ENCODE measurements at places on chromosomes 3 and 15.
A peak's percentile ranks its signal among the peaks of the same experiment; 100 is the strongest.

- peak; percentile 99 for DNase-seq
Measured at GRCh38 chr3:42130329-42131070, 39.3 kb downstream of the TRAK1 start.

DNA sequence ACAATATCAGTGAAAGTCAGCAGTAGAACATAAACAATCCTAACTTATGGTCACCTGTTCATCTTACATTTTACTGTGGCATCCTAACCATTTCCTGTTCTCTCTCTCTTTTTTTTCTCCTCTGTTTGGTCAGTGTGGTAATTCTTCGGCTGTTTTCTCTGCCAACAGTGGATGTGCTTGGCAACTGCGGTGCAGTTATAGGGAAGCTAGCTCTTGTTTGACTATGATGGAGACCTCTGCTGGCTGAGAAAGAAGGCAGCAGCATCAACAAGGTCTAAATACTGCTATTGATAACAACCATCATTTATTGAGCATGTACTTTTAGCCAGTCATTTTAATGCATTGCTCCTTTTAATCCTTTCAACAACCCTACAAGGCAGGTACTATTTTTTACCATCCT lies 723 bp upstream of the DRD3 start:
- DNase-seq: peak; percentile 18

DNA sequence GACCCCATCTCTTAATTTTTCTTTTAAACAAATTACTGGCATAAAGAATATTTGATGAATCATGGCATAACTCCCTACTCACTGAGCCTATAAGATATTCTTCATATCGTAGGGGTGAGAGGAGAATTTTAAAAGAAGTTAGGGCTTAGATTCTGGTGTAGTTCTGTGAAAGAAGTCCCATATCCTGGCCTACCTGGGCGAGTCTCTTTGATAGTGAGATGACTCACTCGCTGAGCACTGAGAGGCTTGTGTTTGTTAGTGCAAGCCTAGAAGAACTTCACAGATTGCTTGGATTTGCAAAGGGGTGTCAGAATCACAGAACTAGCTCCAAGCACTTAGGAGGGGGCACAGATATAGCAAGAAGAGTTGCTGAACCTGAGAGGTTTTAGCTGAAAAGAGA lies 133.8 kb upstream of the TMC3 start:
- DNase-seq: no peak

DNA sequence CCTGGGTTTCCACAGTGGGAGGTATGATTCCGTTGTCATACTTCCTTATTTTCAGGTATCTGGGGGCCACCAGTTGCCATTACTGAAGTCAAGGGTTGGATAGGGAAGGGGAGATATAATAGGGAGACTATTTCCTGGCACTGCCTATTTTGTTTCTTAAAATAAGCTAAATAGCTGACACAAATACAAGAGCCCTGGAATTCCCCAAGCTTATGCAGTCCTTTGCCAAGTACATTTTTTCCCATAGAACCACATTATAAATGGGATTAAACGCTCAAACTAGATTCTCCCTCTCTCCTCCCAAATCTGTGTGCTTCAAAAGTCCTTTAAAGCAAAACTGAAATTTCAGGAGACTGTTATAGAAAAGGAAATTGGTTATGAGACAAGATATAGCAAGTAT lies 68.7 kb downstream of the AP4E1 start:
- DNase-seq: no peak

- DNase-seq: peak; percentile 63
Measured at GRCh38 chr3:155704771-155705559, 39.9 kb downstream of the PLCH1 start.

DNA sequence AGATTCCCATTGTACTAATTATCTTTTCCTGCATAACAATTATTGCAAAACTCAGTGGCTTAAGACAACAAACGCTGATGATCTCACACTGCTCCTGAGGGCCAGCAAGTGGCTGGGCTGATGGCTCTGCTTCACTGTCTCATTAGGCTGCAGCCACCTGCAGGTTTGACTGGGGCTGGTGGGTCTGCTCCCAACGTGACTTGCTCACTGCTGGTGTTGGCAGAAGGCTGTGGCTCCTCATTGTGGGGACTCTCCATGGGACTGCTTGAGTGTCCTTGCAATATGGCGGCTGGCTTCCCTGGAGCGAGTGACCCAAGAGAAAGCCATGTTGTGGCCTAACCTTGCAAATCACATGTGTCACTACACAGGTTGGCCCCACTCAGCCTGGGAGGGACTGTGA lies 71.1 kb downstream of the PLXNA1 start:
- DNase-seq: no peak

DNA sequence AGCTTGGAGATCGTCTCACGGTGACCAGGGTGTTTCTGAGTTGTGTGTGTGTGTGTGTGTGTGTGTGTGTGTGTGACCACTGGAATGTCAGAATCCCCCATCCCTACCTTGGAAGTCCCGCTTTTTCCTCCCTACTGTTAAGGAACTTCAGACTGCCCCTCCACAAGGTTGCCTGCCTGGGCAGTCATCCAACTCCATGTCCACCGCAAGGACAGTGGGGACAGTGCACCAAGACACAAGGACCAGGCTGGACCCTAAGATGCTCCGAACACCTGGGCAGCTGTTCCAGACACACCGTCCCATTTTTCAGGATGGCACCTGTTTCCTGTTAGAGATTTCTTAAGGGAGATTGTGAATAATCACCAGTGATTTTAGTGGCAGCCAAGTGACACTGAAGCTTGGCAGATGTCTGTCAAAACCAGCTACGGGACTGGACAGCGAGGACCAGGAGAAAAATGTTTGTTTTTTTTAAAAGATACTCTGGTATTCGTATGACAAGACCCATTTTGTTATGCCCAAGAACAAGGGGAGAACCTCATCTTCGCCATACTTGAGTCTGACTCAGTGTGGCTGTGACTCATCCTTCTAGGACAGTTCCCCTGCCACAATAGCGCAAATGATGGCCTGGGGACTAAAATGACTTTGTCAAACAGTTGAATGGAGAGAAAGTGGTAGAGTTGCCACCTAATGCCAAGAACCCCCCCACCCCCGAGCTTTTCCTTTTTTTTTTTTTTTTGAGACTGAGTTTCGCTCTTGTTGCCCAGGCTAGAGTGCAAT lies 15.5 kb downstream of the PAQR9 start:
- no peak for DNase-seq

DNA sequence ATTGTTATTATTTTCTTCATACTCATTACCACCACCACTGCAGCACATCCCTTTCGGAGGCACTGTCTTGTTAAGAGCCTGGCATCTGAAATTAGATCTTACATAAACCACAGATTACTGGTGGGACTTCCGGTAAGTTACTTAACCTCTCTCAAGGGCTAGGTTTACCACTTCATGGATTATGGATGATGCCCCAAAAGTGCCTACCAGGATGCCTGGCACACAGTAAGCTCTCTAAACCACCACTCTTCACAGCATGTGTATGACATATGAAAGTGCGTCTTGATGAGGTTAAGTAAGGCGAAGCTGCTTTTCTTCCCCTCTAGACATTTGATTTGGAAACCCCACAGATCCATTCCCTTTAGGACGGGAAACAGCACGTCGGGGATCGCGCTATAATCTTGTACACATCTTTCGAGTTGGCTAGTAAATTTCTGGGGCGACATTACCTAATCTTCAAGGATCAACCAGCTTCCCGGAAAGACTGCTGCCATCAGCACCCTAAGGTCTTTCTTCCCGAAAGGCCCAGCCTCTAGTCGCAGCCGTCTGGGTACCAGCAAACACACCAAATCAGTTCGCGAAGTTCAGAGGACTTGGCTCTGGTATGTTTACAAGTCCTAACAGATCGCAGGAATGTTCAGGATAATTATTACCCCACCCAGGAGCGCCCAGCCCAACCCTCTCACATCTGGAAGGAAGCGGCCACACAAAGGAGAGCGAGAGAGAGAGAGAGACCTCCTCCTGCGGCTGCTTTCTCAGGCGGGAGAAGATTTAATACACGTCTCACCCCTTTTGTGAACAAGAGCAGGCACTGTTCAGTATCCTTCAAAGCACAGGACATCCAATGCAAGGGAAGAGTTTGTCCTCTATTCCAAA lies 155.1 kb upstream of the FRMD4B start:
- no peak for DNase-seq

DNA sequence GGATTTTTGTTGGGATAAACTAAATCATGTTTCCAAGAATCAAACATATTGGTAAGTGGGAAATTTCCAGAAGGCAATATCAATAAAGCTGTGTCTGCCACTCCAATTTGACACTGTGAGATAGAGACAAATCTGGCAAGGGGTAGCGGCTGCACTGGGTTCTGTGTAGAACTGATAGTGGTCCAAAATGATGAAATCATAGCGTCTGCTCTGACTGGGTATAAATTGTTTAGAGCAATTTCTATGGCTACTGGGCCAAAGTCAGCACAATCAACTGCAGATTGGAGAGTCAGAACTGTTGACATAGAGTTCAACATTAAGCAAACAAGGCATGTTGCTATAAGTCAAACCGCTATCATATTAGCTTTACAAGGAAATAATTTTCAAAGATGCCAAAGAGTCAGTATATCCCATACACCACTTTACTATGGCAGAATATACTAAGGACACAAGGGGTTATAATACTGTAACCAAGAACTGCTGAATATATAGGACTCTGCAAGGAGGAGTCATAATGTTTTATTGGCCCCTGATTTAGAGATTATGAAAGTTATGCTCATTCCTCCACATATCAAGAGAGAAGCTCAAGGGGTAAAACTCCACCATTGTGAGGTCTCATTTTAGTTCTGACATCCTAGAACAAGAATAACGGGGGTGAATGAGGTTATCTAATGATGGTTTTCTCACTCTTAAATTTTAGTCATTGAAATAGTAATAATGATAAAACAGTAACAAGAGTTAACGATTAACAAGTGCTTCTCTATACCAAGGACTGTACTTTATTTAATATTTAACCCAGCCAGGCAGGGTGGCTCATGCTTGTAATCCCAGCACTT lies 309.7 kb upstream of the GADL1 start:
- peak; percentile 74 for DNase-seq

GRCh38 chr15:40454904-40455391 lies 14.2 kb downstream of the BAHD1 start:
- DNase-seq: no peak

- DNase-seq: no peak
Measured at GRCh38 chr3:188590557-188590956, 436.6 kb downstream of the LPP start.

DNA sequence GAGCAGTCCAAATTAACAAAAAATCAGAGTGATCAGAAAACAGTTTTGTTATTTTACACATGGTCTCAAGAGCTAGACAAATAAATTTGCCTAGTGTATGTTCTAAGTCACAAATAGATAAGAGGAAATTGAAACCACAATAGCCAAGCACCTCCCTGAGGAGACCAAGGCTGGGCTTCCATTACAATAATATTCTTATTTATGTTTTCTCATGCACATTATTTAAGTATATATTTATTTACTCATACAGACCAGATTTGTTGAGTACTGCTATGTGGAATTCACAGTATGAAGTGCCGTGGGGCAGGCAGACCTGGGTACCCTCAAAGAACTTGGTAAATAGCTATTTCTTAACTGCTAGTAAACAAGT lies 242.3 kb upstream of the ICE2 start:
- DNase-seq: no peak

- no peak for DNase-seq
Measured at GRCh38 chr3:44955917-44956316, 20.1 kb downstream of the ZDHHC3 start.

DNA sequence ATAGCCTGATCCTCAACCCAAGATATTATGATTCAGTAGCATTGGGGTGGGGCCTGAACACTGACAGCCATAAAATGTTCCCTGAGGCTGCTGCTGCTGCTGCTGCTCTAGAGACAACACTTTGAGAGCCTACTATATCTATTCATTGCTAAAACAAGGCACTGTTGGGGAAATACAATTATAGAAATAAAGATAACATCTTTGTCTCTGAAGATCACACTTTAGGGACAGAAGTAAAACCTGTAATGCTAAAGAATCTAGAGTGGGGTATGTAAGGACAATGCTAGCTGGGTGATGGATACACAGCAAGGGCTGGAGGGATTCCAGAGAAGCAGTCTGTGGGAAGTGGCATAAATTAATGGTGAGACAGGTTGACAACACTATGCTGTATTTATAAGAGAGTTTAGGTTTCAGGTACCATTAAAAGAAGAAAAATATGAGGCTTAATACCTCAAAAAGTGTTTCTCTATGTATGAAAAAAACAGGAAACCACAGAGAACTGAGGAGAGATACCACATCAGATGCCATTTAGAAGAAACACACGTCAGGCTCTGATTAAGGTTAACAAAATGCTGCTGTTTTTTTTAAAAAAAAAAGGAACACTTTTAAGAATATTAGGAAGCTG lies 115.9 kb downstream of the CBLB start:
- DNase-seq: no peak

GRCh38 chr3:122410639-122411038 lies 5.2 kb downstream of the WDR5B start:
- no peak for DNase-seq

GRCh38 chr3:54347933-54348332 lies 225.6 kb downstream of the CACNA2D3 start:
- no peak for DNase-seq

- DNase-seq: peak; percentile 78
Measured at GRCh38 chr3:183464480-183464879, 36.1 kb upstream of the MCF2L2 start.

GRCh38 chr3:34132069-34132692 lies 333.8 kb downstream of the PDCD6IP start:
- DNase-seq: no peak

DNA sequence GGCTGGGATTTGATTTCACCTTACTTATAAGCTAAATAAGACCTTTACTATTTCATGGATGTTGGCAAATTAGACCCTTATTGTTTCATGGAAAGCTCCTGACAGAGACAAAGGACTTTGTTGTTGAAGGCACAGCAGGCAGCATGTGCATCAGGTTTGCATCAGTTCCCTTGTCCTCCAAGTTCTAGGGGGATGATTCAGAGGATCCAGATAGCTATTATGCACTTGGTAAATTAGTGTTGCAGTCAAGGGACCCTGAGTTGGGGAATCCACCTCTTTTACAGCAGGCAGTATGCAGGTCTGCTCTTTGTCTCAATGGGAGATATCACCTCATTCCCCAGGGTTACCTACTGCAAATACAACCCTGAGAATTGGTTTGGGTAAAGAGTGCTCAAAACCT lies 131.4 kb upstream of the IGSF10 start:
- no peak for DNase-seq

DNA sequence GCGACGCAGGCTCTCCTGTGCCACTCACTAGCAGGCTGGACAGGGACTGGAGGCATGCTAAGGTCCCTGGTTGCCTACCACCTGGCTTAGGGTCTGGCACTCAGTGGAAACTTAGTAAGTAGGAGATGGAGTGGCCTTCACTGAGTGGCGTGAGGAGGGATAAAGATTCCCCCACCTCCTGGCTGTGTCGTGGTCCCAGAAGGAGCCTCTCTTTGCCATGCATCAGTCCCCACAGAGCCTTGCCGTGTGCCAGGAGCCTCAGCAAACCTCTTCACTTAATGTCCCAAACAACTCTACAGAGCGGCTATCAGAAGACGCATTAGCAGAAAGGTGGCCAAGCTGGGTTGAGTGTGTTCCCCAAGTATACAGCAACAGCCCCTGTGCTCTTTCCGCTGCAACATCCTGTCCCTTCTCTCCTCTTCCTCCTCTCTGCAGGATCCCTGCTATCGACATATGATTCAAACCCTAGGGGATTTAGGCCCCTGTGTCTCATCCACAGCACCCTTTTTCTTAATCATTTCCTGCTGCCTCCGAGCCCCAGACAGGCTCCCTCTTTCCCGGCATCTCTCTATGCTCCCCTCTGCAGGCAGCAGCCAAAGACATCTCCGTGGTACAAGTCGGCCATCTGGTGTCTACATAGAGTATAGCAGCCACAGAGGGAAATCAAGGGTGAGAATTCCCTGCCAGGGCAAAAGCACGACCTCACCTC lies 66.7 kb downstream of the SLC6A1 start:
- peak; percentile 39 for DNase-seq

GRCh38 chr15:31228980-31229826 lies 97.4 kb upstream of the KLF13 start:
- peak; percentile 58 for DNase-seq
